Stimulated activated CD4-positive, alpha-beta T cell treated with anti-CD3 and anti-CD28 coated beads, TNF-alpha, amount 100 ng/mL, for 48 hours (primary cell): ENCODE measurements at places on chromosomes 13 and 19.

GRCh38 chr19:49423071-49423984 lies at the start of gene PTH2:
Gene PTH2 (minus strand): TSS chr19:49423441. CDS start chr19:49423339, 102 bp downstream.
- no peak for DNase-seq

DNA sequence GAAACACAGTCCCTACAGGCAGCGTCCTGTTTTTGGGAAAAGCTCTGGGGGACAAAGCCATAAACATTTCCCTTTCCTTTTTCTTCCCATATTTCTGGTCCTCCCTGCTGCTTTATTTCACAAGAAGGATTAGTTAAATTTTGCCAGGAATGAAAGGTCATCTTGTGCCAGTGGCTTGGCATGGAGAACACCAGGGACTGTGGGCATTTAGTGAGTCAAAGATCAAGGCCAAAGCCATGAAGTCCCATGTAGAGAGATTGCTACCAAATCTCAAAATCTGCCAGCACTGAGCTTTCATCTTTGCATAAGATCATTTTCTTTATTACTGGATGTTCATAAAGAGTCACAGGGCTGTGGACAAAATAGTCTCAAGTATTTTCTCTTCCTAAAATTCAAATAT lies 29.1 kb upstream of the SLC46A3 start:
- DNase-seq, result no peak

- DNase-seq, result no peak
Observed at GRCh38 chr13:98309569-98310335, 132.7 kb upstream of the RNF113B start.

DNA sequence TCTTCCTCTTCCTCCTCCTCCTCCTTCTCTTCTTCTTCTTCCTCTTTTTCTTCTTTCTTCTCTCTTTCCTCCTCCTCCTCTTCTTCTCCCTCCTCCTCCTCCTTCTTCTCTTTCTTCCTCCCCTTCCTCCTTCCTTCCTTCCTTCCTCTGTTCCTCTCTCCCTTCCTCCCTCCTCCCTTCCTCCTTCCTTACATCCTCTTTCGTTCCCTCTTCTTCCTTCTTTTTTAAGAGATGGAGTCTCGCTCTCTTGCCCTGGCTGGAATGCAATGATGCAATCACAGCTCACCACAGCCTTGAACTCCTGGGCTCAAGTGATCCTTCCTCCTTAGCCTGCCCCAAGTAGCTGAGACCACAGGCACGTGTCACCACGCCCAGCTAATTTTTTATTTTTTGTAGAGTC lies 13.2 kb downstream of the EHD2 start:
- DNase-seq, result no peak

DNA sequence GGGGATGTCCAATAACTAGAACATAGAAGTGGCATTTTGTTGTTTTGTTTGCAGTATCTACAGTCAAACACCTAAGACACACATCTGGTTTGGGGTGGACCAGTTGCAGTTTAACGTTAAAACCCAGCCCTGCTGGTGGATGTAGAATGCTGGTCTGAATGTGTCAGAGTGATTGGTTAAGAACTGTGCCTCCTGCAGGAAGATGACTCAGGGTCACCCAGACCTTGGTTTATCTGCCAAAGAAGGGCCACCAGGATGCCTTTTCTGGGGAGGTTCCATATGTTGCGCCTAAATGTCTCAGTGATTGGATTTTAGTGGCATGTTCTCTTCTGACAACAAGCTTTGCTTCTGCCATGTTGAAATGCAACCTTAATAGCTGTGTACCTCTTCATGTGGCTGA lies 23.1 kb downstream of the ZNF536 start:
- DNase-seq, result no peak

GRCh38 chr19:38679839-38680238 lies 32.4 kb downstream of the ACTN4 start:
- no peak for DNase-seq

GRCh38 chr19:39413272-39413910 lies 922 bp downstream of the PLEKHG2 start:
- no peak for DNase-seq

DNA sequence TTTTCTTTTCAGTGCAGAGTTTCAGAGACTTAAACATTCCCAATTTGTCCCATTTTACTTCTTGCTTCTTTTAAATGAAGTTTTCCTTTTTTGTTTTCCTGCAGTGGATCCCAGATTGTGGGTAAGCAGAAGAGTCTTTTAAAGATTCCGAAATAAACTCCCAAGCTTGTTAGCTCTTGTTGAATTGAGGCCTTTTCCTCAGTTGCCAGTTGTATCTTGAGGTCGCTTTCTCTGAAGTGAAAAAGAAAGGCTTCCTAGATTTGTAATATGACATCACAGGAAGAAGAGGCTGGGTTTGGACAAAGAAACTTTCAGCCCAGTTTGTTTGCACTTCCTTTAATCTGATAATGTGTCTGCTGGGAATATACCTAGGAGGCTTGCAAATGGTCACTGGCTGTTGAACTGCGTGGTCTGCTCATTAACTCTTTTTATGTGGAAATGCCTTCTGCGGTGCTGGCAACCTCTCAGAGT lies at the start of gene LPAR6:
Gene LPAR6, minus strand, starts transcription at position 233 of the 471 bp plus-strand sequence. CDS start 690 bp downstream, outside the sequence.
- DNase-seq, result no peak

DNA sequence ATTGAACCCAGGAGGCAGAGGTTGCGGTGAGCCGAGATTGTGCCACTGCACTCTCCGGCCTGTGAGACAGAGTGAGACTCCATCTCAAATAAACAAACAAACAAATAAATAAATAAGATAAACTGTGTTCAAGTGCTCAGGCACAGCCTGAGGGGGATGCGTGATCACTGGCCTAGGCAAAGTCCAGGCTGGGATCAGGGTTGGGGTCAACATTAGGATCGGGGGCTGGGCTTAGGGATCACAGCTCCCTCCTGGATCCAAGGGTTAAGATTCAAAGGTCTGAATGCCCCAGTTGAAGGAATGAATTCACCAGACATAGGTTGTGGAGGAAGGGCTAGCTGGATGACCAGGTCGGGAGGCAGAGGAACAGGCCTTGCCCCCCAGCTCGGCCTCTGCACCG lies 1.9 kb upstream of the EXOC3L2 start:
- DNase-seq, result no peak

GRCh38 chr13:102697264-102697663 lies 2.4 kb upstream of the METTL21C start:
- DNase-seq, result no peak

DNA sequence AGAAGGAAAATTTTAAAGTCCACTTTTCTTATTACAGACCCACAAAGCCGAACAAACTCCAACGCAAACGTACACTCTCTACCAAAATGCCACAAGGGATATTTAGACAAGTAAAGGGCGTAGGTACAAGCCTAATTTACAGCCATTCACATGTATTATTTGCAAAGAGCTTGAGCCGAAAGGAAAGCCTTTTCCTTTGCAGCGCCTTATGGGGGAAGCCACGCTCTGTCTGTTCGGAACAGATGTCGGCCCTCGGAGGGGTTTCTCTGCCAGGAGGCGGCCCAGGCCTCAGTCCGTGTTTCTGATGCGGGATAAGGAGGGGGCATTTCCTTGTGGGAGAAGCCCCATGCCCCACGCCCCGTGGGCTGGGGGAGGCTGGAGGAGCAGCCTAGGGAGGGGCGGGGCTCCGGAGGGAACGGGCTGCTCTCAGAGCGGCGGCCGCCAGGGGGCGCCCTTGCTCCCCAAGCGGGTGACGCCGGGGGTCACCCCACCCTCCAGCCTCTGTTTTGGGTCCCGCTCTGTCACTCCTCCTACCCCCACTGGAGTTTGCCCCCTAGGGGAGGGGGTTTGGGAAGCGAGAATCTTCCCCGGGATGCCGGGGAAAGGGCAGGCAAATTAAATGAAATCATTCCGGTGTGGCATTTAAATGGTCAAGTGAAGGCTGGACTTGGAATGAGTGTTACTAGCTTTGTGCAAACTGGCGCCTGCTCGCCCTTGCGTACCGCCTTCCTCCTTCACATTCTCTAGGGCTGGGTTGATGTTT lies 2.9 kb downstream of the HTR2A start:
- DNase-seq, result peak; percentile 54

GRCh38 chr13:75694722-75695121 lies 58.6 kb downstream of the LMO7 start:
- no peak for DNase-seq

DNA sequence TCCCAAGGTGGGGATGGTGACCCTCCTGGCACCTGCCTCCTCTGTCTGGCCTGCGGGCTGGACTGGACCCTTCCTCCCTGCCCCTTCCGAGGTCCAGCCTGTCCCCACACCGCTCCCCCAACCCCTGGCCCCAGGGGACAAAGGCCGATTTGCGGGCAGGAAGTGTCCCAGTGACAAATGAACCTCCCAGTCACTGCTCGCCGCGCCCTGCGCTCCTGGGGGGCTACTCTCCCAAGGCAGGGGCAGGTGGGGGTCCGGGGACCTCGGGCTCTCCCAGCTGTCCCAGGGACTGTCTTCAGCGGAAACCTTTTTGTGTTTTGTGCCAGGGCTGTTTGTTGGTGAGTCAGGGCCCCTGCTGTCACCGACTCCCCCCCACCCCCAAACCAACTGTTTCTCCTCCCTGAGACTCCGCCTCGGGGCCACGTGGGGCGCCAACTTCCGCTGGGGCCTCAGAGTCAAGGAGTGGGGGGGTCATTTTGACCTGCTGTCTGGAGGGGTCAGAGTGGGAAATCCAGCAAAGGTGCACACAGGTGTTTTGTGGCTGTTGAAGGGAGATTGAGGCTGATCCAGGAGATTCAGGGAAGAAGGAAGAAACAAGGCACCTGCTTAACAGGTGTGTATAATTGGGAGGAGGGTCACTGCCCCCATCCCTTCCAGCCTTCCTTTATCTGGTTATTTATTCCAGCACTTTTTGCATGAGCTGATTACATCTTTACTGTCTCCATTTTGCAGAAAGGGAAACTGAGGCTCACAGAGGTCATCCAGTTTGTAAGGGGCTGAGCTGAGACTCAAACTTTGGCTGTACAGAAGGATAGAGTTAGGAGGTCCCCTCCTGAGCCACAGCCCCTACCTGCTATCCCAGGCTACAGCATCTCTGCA lies 831 bp downstream of the PGPEP1 start:
- peak; percentile 35 for DNase-seq

GRCh38 chr19:2288338-2288817 lies 6.4 kb upstream of the PEAK3 start:
- DNase-seq, result no peak

DNA sequence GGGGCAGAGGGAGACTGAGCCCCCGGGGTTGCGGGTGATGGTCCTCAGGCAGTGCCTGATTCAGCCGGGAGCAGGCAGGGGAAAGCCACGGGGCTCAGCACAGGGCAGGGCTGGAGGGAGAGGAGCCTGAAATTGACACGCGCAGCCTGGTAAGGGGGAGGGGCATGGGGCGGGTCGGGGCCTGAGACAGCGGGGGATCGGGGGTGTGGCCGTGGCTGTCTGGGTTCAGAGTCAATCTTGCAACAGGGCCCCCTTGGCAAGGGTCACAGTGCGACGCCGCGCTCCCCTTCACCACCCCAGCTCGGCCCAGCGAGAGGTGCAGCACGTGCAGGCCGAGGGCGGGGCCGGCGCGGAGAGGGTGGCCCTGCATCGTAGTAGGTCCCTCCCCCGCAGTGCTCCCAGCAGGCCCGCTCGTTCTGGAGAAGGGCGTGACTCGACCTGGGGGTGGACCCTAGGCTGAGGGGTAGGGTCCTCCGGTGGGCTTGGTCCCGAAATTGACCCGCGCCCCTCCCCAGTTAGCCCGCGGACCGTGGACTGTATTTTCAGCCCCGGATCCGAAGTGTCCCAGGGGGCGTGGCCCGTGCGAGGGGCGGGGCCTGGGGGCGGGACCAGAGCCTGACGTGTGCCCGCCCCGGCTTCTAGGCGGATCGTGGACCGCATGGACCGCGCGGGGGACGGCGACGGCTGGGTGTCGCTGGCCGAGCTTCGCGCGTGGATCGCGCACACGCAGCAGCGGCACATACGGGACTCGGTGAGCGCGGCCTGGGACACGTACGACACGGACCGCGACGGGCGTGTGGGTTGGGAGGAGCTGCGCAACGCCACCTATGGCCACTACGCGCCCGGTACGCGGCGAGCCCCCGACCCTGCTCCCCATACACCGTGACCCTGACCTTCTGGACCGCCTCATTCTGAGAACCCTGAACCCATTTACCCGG lies 6.0 kb downstream of the RCN3 start:
- DNase-seq, result peak; percentile 58

- no peak for DNase-seq
Observed at GRCh38 chr13:41352935-41353840, 42.1 kb downstream of the NAA16 start.

DNA sequence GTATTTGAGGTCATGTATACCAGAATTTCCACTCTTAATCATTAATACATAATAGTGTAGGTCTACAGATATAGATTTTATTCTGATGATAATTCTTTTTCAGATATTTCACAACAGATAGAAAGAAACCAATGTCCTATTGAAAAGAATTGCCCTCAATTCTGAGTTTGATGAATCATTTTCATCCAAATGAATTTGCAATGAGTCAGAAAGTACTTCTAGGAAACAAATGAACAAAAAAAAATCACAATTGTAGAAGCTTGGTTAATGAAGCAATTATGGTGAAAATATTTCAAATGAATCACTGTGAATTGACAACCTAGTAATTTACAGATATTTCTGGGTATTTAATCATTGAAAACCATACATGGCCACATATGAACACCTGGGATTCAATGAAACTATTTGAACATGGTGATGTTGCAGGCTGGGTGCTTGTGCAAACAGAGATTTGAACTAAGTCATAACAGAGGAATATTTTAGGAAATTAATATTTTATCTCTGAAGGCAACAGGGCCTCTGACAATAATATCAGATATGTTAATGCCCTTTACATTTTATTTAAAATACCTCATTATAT lies 360.9 kb downstream of the SLITRK5 start:
- no peak for DNase-seq

- no peak for DNase-seq
Observed at GRCh38 chr13:46086985-46087384, 17.8 kb downstream of the CPB2 start.

GRCh38 chr13:50873467-50873866 lies 30.0 kb upstream of the DLEU7 start:
- DNase-seq, result no peak

DNA sequence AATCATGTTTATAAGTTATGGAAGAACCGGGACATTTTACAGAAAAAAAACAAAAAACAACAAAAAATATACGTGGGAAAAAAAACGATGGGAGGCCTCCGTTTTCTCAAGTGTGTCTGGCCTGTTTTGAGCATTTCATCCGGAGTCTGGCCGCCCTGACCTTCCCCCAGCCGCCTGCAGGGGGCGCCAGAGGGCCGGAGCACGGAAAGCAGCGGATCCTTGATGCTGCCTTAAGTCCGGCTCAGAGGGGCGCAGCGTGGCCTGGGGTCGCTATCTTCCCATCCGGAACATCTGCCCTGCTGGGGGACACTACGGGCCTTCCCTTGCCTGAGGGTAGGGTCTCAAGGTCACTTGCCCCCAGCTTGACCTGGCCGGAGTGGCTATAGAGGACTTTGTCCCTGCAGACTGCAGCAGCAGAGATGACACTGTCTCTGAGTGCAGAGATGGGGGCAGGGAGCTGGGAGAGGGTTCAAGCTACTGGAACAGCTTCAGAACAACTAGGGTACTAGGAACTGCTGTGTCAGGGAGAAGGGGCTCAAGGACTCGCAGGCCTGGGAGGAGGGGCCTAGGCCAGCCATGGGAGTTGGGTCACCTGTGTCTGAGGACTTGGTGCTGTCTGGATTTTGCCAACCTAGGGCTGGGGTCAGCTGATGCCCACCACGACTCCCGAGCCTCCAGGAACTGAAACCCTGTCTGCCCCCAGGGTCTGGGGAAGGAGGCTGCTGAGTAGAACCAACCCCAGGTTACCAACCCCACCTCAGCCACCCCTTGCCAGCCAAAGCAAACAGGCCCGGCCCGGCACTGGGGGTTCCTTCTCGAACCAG lies 1.8 kb upstream of the APOE start:
- peak; percentile 69 for DNase-seq

GRCh38 chr13:75579529-75579928 lies 29.9 kb downstream of the UCHL3 start:
- no peak for DNase-seq
